ENCODE measurements at places on chromosomes 7 and 10. TPM values are rescaled to one million over a fixed set of nuclear protein-coding genes. Genes with fewer than 3 reads are reported as not detected.

The CADPS2 gene
- 33.3 TPM for total RNA-seq

The IDI2 gene
- total RNA-seq, result not detected

The HMX3 gene
- not detected for total RNA-seq

The ZNF32 gene
- total RNA-seq, result 36.8 TPM

The TMEM196 gene
- not detected for total RNA-seq

The AKR1C4 gene
- total RNA-seq, result not detected

The SND1 gene
- 120 TPM for total RNA-seq

The RBM33 gene
- 60.3 TPM for total RNA-seq

The GSDME gene
- 6.7 TPM for total RNA-seq

The PRKAR2B gene
- 10.5 TPM for total RNA-seq

The ASB10 gene
- not detected for total RNA-seq

GRCh38 chr10:34462993-34463392 lies 352.1 kb downstream of the PARD3 start:
- DNase-seq, result no peak

DNA sequence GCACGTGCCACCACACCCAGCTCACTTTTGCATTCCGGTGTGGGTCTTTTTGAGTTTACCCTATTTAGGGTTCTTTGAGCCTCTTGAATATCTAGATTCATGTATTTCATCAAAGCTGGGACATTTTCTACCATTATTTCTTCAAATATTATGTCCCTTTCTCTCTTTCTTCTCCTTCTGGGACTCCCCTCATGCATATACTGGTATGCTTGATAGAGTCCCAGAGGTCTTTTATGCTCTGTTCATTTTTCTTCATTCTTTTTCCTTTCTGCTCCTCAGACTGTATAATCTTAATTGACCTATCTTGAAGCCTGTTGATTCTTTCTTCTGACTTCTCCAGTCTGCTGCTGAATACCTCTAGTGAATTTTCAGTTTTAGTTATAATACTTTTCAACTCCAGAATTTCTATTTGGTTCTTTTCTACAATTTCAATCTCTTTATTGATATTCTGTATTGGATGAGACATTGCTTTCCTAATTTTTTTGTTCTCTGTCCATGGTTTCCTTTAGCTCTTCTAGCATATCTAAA lies 9.1 kb upstream of the WAC start:
- no peak for DNase-seq

DNA sequence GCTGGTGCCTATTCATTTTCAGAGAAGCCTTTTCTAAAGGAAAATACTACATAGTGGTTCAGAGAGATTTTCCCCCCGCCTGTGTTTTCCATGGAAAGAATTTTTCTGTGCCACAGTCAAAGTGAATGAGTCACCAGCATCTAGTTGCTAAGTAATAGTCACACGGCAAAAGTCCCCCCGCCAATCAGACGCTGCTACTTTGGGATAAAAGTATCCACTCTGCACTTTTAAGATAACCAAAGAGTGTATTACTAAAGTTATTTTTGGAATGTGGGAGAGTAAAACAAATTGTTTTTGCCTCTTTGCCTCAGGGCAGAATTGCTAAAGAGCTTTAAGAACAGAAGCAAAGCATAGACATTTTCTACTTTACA lies 23.5 kb downstream of the ABLIM1 start:
- DNase-seq, result no peak

- DNase-seq, result no peak
These were observed 23.7 kb downstream of the VSTM4 start for GRCh38 chr10:49091450-49092210.

- DNase-seq, result peak; percentile 55
These were observed 140.9 kb downstream of the ADCYAP1R1 start for GRCh38 chr7:31192986-31193385.

DNA sequence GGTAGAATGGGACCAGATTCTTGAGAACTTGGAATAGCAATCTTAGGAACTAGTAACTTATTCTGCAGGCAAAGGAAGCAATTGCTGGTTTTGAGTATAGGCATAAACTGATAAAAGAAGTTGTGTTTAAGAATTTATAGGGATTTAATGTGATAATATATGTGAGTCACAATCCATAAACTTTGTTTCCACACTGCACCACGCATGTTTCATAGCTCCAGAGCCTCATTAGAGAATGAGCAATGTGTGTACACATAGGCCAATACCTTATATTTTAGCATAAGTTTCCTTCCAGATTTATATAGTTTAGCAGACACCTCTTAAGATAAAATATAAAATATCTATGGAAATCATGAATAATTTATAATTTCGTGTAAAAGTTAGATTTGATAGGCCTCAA lies 175.5 kb upstream of the SEMA3A start:
- DNase-seq, result no peak

DNA sequence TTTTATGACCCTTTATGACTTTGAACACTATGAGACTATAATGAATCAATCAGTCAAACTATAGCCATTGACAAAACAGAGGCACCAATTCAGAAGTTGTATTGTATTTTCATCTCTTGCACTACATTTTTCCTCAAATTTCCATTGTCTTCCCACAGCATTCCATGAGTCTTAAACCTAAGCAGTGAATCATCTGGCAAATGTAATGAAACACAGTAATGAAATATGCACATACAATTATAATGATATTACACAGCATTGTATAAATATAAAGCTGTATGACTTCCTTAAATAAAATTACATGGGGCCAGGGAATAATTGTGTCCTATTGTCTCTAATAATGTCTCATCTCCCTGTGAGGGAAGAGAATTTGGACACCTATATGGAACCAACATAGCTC lies 45.0 kb downstream of the VWDE start:
- no peak for DNase-seq

GRCh38 chr7:143292876-143293275 lies 4.7 kb downstream of the CASP2 start:
- DNase-seq, result no peak

- DNase-seq, result no peak
These were observed 150.9 kb downstream of the MBL2 start for GRCh38 chr10:52621635-52622079.

- peak; percentile 90 for DNase-seq
These were observed at the start of gene TSPAN14 for GRCh38 chr10:80453842-80454512. Gene TSPAN14 (plus strand): TSS chr10:80454310. CDS start chr10:80489234, 34,924 bp downstream.

DNA sequence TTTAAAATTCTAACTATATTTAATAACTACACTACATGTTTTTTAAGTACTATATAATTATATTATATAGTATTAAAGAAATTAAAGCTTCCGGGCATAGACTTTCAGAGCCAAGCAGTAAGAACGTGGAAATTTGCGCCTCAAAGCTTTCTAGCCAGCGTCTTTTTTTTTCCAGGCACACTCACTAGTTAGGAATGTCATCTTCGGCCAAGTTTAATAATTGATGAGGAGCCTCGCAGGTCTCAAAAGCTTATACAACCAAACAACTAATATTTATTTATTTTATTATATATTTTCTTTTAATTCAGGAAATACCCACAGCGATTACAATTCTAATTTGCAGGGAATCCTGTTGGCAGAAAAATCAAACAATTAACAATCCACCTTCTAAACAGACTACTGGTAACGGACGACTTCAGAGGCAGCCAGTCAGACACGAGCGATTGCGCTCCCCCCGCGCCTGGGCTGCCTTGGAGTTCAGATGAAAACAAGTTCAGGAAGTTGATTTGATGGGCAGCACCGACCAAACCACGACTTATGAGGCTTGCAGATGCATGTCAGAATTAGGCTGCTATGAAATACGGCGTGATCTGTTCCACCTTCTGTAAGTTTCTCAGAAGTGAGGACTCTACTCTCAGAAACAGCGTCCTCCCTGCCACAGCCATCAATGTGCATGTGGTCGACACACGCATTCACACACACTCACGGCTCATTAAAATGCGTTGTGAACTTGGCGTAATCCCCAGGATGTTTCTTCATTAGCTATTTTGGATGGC lies 431.8 kb upstream of the MGMT start:
- no peak for DNase-seq

GRCh38 chr7:144454256-144455039 lies 51.0 kb upstream of the NOBOX start:
- no peak for DNase-seq

DNA sequence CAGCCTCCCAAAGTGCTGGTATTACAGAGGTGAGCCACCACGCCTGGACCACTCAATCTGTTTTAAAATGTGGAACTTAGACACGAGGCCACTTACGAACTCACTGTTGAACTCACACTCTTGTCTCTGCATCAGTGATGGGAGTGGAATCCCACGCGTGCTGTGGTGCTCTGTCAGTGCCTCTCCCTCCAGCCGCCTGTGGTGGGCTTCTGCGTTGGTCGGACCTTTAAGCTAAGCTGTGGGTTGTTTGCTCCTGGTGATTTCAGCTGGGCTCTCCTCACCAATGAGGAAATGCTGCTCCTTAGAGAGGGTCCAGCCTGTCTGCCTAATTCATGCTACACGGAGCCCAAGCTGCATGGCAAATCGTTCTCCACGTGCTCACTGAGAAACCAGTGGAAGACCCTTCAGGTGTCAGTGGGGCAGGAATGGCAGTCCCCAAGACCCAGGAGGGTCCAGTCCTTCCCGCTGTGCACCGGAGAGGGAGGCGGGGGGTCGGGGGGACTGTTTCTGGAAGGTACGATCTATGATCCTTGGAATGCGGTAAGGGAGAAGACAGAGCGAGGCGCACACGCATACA lies 17.9 kb upstream of the PRKAR1B start:
- no peak for DNase-seq

DNA sequence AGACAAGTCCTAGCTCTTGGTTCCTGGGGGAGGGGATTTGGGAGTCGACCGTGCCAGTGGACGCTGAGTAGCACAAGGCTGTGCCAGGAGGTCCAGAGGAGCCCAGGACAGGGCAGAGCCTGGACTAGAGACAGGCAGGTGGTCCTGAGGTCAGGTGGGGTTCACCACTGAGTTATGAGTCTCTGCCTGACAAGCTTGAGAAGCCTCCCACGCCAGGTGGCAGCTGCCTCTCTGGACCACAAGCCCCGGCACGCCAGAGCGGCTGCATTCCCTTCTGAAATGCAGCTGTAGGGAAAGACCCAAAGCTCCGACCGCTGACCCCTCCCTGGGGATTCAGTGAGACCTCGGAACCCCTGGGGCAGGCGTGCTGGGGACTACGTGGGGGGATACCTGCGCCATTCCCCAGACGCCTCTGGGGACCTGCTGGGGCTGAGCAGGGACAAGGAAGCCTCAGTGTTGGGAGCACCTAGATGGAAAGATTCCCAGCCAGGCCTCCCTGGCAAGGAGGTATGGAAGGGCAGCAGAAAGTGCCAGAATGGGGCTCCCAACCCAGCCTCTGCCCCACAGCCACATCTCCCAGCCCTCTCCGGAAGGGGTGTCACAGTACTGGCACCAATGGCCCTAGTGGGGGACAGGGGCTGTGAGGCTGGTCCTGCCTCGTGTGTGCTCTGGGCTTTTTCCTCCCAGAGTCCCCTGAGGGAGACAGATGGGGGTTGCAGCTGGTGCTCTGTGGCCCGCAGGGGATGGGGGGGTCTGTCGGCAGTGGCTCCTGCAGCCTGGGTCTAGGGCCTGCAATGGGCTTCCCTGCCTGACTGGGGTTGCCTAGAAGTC lies 29.0 kb downstream of the PDGFA start:
- DNase-seq, result no peak

DNA sequence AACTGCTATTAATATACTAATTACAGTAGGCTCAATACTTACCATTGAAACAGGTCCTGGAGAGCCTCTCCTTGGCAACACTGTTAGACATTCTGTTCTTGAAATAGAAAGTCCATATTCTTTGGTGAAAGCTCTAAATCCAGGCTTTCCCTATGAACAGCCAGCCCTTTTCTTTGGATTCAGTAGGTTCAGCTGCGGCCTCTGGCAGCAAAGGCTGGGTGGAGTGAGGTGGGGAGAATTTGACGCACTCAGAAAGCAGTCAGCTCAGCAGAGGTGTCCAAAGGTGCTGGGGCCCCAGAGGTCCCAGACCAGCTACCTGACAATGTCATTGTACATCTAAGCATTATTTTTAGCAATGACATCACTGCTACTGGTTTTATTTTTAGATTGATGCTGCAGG lies 146.1 kb downstream of the GRK5 start:
- no peak for DNase-seq

DNA sequence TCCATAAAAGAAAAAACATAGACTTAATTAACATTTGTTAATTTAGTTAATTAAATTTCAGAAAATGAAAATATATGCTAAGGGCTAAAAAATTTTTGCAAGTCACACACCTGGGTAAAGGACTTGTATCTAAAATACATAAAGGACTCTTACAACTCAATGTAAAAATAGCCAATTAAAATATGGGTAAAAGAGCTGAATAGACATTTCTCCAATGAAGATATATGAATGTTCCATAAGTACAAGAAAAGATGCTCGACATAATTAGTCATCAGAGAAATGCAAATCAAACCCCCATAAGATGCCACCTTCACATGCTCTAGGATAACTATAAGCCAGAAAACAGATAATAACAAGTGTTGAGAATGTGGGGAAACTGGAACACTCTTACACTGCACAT lies 144.4 kb upstream of the NOBOX start:
- DNase-seq, result no peak

DNA sequence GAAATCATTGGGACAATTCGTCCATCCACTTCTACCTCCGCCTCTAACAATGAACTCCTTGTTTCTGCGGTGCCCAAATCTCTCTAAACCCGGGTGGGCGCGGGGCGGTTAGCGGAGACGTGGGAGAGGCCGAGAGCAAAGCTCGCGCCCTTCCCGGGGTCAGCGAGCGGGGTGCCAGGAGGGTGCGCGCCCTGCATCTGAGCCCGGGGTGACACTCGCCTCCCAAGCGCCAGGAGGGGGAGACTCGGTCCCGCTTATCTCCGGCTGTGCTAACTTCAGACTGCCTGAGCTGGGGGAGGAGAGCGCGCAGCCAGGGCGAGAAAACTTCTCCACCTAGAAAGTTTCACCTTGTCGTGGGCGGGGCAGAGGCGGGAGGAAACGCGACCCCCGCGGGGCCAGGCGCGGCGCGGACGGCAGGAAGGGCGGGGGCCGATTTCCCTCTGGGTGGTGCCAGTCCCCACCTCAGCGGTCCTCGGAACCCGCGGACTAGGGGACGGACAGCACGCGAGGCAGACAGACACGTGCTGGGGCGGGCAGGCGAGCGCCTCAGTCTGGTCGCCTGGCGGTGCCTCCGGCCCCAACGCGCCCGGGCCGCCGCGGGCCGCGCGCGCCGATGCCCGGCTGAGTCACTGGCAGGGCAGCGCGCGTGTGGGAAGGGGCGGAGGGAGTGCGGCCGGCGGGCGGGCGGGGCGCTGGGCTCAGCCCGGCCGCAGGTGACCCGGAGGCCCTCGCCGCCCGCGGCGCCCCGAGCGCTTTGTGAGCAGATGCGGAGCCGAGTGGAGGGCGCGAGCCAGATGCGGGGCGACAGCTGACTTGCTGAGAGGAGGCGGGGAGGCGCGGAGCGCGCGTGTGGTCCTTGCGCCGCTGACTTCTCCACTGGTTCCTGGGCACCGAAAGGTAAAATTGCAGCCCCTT lies at the start of gene MET:
TSS of gene MET (plus strand) at position 516 of the 915 bp plus-strand sequence. CDS start 26,889 bp downstream, outside the sequence.
- DNase-seq, result peak; percentile 94

DNA sequence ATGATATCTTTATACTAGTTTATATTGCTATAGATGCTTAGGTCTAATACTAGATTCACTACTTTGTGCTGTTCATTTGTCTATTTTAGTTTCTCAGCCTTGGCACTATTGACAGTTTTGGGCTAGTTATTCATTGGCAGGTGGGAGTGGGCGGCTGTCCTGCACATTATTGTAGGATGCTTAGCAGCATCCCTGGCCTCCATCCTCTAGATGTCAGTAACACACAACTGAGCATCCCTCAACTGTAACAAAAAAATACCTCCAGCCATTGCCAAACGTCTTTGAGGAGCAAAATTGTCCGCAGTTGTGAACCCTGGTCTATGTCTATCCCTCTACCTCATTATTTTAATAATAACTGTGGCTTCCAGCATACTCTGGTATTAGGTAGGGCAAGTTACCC lies 34.4 kb upstream of the PNLIP start:
- no peak for DNase-seq

- no peak for DNase-seq
These were observed 80.2 kb downstream of the FAM241B start for GRCh38 chr10:69710008-69710888.

Measured in upper lobe of left lung (tissue), 6 donors.